ENCODE measurements at places on chromosomes 12 and 14.

DNA sequence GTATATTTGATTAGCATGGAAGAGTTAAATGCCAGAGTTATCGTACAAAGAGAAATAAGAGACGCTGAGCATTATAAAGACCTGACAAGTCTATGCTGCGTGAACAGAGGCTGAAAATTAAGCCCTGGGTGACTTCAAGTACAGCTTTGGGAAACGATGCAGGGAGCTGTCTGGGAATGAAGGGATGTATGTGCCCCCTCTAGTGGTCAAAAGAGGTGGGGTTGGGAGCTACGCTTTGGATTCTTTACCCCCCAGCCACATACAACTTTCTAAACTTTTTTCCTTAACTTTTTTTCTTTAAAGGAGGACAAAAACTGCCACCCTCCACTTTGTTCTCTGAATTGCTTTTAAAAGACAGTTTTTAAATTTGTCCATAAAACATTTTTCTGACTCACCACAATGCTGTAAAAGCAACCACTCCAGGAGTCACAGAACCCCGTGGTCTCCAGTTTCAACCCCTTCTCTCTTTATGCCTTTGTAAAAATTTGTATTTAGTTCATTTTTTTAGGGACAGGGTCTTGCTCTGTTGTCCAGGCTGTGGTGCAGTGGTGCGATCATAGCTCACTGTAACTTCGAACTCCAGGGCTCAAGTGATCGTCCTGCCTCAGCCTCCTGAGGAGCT lies 59.4 kb downstream of the ZNF664 start:
- DNase-seq: no peak

GRCh38 chr14:34237081-34237480 lies 225.0 kb downstream of the SPTSSA start:
- no peak for DNase-seq

- DNase-seq: no peak
Measured at GRCh38 chr12:122064780-122065588, 13.6 kb upstream of the MLXIP start.

GRCh38 chr12:71594214-71594948 lies 69.3 kb downstream of the ZFC3H1 start:
- no peak for DNase-seq

- no peak for DNase-seq
Measured at GRCh38 chr12:79347866-79348265, 342.9 kb downstream of the PAWR start.

GRCh38 chr12:24172031-24172772 lies 222.7 kb upstream of the SOX5 start:
- DNase-seq: no peak
